ENCODE measurements at places on chromosomes 5 and 9.

GRCh38 chr5:16065831-16066230 is 113.8 kb downstream of the MARCHF11 start:
- DNase-seq, result no peak

- DNase-seq, result no peak
Observed at GRCh38 chr9:34203275-34203991, 24.6 kb downstream of the UBAP1 start.

GRCh38 chr9:28853477-28853876 is 1280.2 kb upstream of the C9orf72 start:
- no peak for DNase-seq

DNA sequence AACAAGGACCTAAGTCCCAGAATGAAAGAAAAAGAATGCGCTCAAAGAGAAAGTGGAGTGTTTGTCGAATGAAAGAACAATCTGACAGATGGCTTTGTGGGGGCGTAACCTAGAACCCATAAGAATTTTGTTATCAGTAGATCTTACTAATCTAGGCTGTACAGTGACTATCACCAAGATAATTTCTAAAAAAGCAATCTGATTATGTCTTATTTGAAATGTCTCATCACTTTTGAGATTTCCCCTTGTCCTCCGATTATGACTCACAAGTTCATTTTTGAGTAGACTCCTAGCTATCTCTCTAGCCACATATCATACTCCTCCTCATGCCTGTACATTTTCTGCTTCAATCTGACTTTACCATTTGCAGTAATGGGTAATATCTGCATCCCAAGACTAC is 135.6 kb upstream of the SMARCA2 start:
- no peak for DNase-seq

- DNase-seq, result no peak
Observed at GRCh38 chr5:130643321-130643720, 521.7 kb downstream of the HINT1 start.

- no peak for DNase-seq
Observed at GRCh38 chr5:122565331-122565730, 209.5 kb upstream of the SNX2 start.

DNA sequence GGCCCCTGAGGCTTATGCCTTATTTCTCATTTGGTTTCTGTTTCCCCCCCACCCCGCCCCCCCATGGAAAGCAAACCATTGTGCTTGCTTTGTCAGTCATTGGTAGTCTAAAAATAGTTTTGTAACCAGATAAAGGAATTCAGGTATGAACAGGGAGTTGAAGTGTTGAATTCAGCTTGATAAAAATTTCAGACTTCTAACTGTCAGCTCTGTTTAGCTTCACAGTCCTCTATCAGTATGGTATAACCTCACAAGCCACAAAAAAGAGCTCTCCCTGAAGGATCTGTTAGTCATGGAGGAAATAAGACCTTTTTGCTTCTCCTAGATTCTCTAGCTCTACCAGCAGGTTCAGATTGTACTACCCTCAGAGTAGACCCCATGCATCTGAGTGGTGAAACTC is 378.1 kb downstream of the TMEM38B start:
- DNase-seq, result no peak

DNA sequence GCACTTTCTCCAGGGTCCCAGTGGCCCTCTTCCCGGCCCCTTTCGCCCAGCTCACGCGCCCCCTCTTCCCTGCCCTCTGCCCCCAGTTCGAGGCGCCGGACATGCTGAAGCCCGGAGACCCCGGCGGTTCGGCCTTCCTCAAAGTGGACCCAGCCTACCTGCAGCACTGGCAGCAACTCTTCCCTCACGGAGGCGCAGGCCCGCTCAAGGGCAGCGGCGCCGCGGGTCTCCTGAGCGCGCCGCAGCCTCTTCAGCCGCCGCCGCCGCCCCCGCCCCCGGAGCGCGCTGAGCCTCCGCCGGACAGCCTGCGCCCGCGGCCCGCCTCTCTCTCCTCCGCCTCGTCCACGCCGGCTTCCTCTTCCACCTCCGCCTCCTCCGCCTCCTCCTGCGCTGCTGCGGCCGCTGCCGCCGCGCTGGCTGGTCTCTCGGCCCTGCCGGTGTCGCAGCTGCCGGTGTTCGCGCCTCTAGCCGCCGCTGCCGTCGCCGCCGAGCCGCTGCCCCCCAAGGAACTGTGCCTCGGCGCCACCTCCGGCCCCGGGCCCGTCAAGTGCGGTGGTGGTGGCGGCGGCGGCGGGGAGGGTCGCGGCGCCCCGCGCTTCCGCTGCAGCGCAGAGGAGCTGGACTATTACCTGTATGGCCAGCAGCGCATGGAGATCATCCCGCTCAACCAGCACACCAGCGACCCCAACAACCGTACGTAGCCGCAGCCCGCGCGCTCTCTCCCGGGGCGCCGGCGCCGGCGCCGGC is 1.0 kb downstream of the PRDM6 start:
- no peak for DNase-seq

DNA sequence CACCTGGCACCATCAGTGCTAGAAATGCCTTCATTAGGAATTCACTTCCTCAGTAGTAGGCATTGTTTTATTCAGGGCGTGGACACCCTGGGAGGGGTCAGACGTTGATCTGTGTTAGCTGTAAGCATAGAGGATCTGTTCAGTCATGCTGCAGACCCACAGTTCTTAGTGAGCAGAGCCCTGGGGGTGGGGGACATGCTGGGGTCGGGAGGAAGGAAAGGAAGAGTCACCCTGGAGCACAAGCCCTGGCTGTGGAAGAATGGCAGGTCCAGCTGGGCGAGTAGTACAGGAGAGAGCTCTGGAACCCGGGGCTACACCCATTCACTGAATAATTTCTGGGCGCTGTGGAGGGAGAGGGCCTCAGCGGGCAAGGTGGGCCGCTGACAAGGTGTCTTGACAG is 172.5 kb downstream of the FSTL4 start:
- DNase-seq, result no peak
